ENCODE measurements at places on chromosomes 4 and X. TPM values are rescaled to one million over a fixed set of nuclear protein-coding genes. Genes with fewer than 3 reads are reported as not detected.

DNA sequence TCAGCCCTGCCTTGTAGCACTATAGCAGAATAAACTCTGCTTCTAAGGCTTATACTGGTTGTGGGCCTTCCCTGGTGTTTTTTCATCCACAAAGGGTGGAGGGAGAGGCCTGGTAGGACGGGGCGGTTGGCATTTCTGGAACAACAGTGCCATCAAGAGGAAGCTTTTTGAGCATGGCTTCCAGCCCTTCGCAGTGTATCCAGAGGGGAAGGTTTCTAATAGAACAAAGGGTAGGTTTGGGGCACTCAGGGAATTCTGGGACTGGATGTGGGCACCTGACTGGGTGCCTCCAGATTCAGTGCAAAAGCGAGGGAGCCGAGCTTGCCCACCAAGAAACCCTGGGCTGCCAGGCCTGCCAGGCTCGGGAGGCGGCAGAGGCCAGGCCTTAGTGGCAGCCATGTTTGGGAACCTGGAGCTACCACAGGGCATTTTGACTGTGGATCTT, 229.6 kb upstream of the AGTR2 start:
- no peak for DNase-seq
- no peak overlapping the region for H3K4me3 ChIP-seq
- no peaks in the 10 kb centered on the region for H3K36me3 ChIP-seq
- no peak overlapping the region for H3K27ac ChIP-seq
- H3K4me1 ChIP-seq, result no peaks in the 10 kb centered on the region

- peaks cover 3% of the 10 kb centered on the region for H3K36me3 ChIP-seq
- peak overlapping the region; percentile 9 for H3K4me3 ChIP-seq
- H3K27ac ChIP-seq, result peak overlapping the region; percentile 8
These were observed 15.7 kb downstream of the JADE1 start for GRCh38 chr4:128825226-128825625.

GRCh38 chr4:169510617-169511016, 101.8 kb downstream of the NEK1 start:
- H3K27me3 ChIP-seq, result no peaks in the 10 kb centered on the region
- no peak overlapping the region for H3K27ac ChIP-seq
- peaks cover 2% of the 10 kb centered on the region for H3K4me1 ChIP-seq
- no peak overlapping the region for H3K4me3 ChIP-seq

RAB9B gene
- 0.18 TPM for total RNA-seq

DNA sequence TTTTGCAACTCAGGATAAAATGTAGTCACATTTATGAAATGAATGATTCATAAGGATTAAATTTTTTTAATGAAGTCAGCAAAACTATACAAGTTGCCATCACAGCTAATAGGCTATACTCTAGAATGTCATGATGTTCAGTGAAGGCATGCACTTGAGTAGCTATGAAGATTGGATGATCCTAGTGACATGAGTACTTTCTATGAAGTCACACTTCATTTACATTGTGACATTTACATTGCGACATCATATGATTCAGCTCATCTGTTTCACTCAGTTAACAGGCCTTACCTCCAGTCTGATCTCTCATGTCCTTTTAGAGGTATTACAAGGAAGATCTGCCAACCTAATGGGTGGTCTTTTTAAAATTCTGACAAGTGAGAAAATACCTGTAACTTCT, 82.7 kb upstream of the FGF13 start:
- H3K4me3 ChIP-seq, result no peak overlapping the region
- no peaks in the 10 kb centered on the region for H3K4me1 ChIP-seq
- H3K27me3 ChIP-seq, result no peaks in the 10 kb centered on the region

- H3K4me1 ChIP-seq, result peaks cover 19% of the 10 kb centered on the region
- no peak for DNase-seq
- peaks cover 1% of the 10 kb centered on the region for H3K36me3 ChIP-seq
These were observed 1.5 kb upstream of the PRAF2 start for GRCh38 chrX:49075347-49075746.

- H3K4me1 ChIP-seq, result no peaks in the 10 kb centered on the region
- no peaks in the 10 kb centered on the region for H3K36me3 ChIP-seq
- no peak overlapping the region for H3K4me3 ChIP-seq
- no peak for DNase-seq
These were observed 464.4 kb upstream of the BOD1L1 start for GRCh38 chr4:14091966-14092365.

- no peaks in the 10 kb centered on the region for H3K27me3 ChIP-seq
- no peaks in the 10 kb centered on the region for H3K36me3 ChIP-seq
- no peak overlapping the region for H3K27ac ChIP-seq
- no peaks in the 10 kb centered on the region for H3K4me1 ChIP-seq
- H3K4me3 ChIP-seq, result no peak overlapping the region
These were observed 50.0 kb downstream of the IQCM start for GRCh38 chr4:149765630-149766029.

Measured in T-helper 17 cell (primary cell).